ENCODE measurements at places on chromosomes 4 and X. TPM values are rescaled to one million over a fixed set of nuclear protein-coding genes. Genes with fewer than 3 reads are reported as not detected.

GRCh38 chr4:182518421-182518820 lies 275.2 kb downstream of the TENM3 start:
- no peak for DNase-seq

GRCh38 chrX:153669174-153669890 lies 4.3 kb downstream of the PNCK start:
- DNase-seq = no peak

DNA sequence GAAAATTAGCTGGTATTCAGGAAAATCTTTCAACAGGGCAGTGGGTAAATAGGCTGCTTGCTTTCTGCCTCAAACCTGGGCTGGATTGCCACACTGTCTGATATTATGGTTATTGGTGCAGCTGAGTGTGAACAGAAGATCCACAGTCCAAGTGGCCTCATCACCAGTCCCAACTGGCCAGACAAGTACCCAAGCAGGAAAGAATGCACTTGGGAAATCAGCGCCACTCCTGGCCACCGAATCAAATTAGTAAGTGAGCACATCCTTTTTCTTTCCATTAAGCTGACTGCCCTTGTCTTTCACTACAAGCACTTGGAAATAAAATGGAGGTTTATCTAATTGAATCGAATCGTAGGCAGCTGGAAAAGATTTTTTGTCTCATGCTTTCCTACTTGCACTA lies 204.7 kb downstream of the TLL1 start:
- no peak for DNase-seq

DNA sequence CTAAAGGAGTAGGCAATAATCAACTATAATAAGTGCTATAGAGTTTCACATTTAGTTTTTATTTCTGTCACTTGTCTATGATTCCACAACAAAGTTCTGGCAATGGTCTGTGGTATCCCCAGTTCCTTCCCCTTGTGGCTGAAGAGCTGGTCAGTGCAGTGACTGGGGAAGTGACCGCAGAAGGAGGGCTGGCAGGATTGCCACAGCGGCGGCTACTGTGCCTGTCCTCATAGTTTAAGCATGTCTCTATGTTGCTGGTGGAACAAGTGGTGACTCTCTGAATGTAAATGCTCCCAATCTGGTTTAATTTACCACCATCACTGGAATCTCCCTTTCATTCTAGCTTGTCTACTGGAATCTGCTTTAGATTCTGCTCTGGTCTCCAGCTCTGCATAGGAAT lies 170.6 kb upstream of the GK2 start:
- no peak for DNase-seq

GRCh38 chr4:168662297-168662984 lies 165.6 kb downstream of the PALLD start:
- DNase-seq = no peak

- DNase-seq = no peak
Measured at GRCh38 chr4:110628663-110629213, 5.9 kb upstream of the PITX2 start.

DNA sequence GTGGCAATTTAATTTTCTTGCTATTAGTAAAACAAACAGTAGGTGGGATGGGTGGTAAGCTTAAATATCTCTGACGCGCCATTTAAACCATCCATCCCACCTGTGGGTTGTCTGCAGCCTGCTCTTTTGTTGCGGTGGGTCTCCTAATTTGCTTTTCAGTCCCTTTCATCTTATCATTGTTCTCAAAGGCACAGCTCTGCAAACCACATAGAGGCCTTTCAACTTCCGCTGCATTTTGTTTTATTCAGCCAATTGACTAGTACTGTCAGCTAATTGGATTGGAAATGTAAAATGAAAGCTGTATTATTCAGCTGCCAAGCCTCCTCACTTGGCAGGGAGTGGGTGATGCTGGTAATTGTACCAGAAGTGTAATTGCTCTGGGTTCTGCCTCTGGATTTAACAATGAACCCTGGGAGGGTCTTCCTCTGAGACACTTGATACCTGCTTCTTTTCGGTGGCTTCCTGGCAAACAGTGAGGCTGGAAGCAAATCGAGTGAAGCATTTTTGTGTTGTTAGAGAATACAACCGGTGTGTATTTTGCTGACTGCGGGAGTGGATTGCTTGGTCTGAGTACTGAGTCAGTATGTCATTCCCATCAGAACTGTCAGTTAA lies 165.6 kb downstream of the FRAS1 start:
- no peak for DNase-seq

DNA sequence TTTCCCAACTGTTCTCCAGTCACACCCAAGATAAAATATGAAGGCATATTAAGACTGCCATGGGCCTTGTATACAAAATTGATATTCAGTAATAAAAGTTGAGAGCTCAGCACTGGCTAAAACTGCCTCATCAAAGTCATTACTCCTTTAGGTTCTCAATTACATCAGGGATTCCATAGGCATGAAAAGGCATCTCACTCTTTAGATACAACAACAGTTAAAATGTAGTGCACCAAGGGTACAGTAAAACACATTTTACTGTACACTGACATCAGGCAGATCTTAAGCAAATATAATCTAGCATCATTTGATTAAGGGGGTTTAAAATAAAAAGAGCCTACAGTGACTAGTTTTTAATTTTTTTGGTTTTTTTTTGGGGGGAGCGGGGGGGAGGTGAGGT lies 107.7 kb downstream of the PPP3CA start:
- no peak for DNase-seq

DNA sequence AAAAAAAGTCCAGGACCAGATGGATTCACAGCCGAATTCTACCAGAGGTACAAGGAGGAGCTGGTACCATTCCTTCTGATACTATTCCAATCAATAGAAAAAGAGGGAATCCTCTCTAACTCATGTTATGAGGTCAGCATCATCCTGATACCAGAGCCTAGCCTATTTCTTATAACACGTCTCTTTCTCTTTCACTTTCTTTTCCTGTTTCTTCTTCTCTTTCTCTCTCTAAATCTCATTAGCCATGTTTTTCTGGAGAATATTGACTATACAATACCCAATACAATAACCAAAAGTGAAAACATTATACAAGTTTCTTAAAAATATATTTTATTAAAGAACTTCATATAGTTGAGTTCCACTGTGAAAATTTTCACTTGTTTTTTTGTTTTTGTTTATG lies 1154.9 kb upstream of the PCDH7 start:
- DNase-seq = no peak

DNA sequence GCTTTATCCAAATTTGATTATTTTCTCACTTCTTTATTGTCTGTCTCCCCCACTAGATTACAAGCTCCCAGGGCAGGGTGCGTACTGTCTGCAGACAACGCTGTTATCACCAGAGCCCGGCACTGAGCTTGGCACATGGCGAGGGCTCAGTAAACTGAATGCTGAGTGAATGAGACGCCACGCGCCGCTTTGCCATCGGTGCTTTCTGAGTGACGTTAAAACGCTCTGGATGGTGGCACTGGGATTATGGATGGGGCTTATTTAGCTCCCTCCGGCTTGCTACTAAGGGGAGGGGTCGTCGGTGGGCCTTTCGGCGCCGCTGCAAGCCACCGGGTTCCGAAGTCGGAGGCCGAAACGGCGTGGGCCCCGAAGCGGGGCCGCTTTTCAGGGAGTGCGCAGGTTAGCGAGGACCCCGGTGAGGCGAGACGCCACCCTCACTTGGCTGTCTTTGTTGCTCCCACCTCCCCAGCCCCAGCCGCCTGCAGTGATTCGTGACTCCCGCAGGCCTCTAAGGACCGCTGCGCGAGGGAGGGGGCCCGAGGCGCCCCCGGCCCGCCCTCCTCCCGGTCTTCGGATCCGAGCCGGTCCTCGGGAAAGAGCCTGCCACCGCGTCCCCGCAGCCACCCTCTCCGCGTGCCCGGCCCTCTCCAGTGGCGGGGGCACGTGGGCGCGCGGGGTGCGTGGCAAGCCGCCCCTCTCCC lies 569 bp upstream of the FHL1 start:
- peak; percentile 56 for DNase-seq

DNA sequence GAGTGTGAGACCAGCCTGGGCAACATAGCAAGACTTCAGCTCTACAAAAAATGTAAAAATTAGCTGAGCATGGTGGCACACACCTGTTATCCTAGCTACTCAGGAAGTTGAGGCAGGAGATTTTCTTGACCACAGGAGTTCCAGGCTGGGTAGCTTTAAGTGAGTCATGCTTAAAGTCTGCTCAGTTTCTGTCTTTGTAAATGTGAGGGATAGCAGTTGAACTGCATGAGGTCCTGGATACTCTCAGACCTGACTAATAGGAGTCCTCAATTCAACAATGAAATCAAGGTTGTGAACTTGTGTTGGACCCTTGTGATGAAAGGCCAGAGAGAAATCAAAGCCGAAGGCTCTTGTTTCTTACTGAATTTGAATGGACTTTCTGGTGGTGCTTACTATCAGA lies 45.2 kb downstream of the STARD8 start:
- no peak for DNase-seq

DNA sequence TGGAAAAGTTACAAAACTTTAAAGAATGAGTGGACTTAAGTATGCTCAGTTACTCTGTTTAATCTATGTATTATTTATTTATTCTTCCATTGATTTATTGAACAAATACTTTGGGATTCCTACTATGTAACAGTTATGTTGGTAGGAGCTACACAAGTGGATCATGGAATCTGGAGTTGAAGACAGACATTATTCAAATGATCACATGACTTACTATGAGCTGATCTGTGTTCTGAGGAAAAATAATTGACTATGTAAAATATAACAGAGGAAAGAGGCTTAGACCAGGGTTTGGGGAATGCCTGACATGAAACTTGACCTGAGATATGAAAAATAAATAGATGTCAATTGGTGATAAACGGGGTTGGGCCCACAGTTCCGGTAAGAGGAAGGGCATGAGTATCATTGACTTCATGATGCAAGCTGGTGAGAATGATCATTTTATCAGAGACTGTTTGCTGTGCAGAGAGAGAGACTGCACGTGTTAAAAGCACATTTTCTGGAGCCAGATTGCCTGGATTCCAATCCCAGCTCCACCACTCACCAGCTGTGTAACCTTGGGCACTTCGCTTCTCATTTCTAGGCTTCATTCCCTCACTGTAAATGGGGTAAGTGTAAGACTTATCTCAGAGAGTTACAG lies 179.0 kb downstream of the SPCS3 start:
- no peak for DNase-seq

- no peak for DNase-seq
Measured at GRCh38 chrX:52425775-52426174, 57.0 kb downstream of the XAGE2 start.

CPLX1 gene
- total RNA-seq = 0.51 TPM

AMTN gene
- total RNA-seq = 0.53 TPM

CXCL13 gene
- total RNA-seq = not detected

UCP1 gene
- total RNA-seq = not detected
